Stimulated activated CD4-positive, alpha-beta T cell treated with anti-CD3 and anti-CD28 coated beads, Interleukin-1b, Interleukin-23, amount 100 ng/mL, for 1 hour (primary cell): ENCODE measurements at places on chromosomes 5 and 9.

DNA sequence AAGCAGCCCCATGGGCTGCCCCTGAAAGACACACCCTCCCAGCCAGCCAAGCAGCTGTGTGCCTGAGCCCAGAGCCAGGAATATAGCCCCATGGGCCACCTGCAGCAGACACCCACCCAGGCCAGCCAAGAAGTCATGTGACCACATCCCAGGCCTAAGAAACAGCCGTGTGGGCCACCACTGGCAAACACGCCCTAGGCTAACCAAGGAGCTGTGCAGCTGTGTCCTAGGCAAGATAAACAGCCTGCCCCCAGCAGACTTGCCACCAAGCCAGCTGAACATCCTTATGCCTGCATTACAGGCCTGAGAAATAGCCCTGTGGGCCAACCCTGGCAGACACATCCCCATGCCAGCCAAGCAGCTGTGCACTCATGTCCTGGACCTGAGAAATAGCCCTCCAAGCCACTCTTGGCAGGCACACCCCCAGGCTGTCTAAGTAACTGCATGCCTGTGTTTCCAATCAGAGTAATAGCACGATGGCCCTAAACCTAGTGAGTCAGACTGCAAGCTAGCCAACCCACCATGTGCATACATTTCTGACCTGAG lies 143.0 kb downstream of the ADAMTS6 start:
- no peak for DNase-seq

- DNase-seq: peak; percentile 60
Measured at GRCh38 chr5:5494489-5495402, 72.3 kb downstream of the ICE1 start.

DNA sequence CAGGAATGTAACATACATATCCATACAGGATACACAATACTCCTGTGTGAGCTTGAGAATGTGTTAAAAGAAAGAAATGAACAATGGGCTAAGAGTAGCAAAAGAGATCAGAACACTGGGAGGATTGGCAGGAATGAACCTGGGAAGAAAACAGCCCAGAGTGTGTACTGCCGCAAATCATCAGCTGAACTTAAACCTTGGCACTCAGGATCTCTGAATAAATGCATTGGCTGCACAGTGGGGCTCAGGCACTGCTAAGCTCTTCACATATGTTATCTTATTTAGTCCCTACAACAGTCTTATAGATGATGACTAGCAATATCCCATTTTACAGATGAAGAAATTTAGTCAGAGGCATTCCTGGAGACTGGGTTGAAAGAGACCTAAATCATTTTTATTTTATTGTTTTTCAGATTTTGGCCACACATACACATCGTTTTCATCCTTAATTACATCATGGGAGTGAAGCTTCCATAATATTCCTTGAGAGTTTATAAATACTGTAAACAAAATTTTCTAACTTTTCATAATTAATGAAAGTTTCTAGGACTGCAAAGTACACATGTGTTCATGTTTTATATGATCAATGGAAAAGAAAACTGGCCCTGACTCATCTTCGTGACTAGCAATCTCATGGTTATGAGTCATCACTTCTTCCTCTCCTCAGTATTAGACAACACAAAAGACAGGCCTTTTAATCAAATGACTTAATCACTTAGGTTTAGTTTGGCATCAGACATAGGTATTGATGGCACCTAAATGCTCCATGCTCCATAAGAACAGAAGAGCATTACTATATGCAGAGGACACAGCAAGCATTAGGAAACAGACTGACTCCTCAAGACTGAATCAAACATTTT lies 59.2 kb downstream of the CDH18 start:
- DNase-seq: no peak

DNA sequence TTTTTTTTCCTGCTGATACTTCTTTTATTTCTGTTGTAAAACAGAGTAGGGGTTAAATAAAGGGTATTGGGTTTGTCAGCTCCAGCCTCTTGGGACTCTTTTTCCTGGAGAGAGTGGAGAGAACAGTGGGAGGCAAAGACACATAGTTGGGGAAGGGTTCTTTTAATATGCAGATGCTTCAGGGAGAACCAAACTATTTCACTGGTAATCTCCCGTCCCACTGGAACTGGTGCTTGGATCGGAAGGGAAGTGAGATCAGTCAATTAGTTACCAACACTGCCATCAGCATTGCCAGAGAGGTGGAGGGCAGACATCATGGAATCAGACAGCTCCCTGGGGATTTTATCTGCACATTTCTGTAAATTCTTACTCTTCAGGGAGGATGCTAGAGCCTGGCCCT lies 47.6 kb upstream of the ELOVL7 start:
- DNase-seq: no peak

GRCh38 chr9:136784249-136784996 lies 6.7 kb upstream of the TMEM141 start:
- no peak for DNase-seq

DNA sequence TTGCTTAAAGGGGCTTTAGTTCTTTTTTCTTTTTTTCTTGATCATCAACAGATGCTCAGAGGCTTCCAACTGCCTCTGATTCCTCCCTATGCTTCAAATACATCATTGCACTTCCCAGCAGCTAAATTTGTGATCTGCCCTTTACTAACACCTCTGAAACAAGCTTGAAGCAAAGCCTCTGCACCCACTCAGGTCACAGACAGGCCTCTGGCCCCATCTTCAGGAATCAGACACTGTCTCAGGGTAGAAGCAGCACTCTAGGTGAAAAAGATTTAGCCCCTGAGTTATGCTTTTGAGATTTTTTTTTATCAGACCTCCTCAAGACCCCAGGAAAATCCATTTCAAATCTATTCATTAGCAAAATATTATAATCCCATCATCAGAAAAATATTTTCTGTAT lies 91.5 kb downstream of the MAMDC2 start:
- no peak for DNase-seq

GRCh38 chr9:35533398-35533797 lies 43.5 kb downstream of the RUSC2 start:
- no peak for DNase-seq

GRCh38 chr5:119453040-119453373 lies 710 bp downstream of the HSD17B4 start:
- DNase-seq: no peak

- DNase-seq: no peak
Measured at GRCh38 chr5:178090856-178091255, 22.5 kb upstream of the N4BP3 start.
